ENCODE measurements at places on chromosomes 16 and 17.
A peak's percentile ranks its signal among the peaks of the same experiment; 100 is the strongest.

GRCh38 chr17:37608351-37609169 is 658 bp downstream of the SYNRG start:
- peak; percentile 20 for DNase-seq

GRCh38 chr17:63082952-63083351 is 116.9 kb downstream of the TANC2 start:
- DNase-seq, result no peak

- DNase-seq, result no peak
These were observed 26.7 kb downstream of the HIC1 start for GRCh38 chr17:2081564-2081963.

GRCh38 chr17:67506966-67507365 is 129.9 kb downstream of the PITPNC1 start:
- no peak for DNase-seq

GRCh38 chr16:10130538-10130937 is 51.7 kb downstream of the GRIN2A start:
- no peak for DNase-seq

DNA sequence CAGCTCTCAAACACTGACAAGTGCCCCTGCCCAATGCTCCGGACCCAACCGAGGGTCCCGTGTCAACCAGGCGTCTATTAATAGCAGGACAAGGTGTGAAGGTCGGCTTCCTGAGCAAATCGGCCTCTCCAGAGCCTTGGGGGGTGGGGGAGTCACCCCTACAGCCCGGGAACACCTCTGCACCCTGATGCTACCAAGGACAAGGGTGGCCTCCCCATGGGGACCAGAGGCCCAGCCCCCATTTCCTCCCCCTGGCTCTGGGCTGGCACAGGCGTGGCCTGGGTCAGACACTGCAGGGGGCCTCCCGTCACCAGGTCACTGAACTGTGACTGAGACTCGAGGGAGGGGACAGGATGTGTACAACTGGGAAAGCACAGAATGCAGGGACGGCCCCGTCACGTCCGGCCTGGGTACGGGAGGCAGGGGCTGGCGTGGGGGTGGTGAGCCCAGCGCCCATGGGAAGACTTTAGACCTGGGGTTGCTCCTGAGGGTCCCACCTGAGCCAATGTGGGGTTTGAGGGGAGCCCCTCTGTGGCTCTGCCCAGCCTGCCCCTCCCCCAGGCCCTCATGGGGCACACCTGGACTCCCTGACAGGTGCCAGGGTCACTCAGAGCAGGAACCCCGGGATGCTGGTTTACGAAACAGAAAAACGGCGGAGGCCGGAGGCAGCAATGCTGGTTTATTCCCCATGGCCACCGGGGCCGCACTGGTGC is 579 bp upstream of the CYBA start:
- no peak for DNase-seq

- DNase-seq, result no peak
These were observed 45.3 kb downstream of the BRD7 start for GRCh38 chr16:50323335-50324011.

- no peak for DNase-seq
These were observed 16.1 kb upstream of the ADAMTS18 start for GRCh38 chr16:77450790-77451487.

DNA sequence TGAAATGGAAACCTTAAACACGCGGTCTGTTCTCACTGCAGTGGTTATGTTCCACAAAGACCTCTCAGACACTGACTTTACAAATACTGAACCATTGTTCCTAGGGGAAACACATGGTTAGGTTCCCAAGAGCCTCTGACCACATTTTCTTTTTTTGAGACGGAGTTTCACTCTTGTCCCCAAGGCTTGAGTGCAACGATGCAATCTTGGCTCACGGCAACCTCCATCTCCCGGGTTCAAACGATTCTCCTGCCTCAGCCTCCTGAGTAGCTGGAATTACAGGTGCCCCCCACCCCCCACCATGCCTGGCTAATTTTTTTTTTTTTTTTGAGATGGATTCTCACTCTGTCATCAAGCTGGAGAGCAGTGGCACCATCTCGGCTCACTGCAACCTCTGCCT is 179.7 kb downstream of the RBFOX3 start:
- no peak for DNase-seq

- DNase-seq, result no peak
These were observed 99.7 kb downstream of the CYTH1 start for GRCh38 chr17:78682363-78682762.

- DNase-seq, result no peak
These were observed 85.3 kb upstream of the PLCG2 start for GRCh38 chr16:81693744-81694303.

GRCh38 chr17:39652587-39653315 is 12.4 kb upstream of the TCAP start:
- no peak for DNase-seq

- no peak for DNase-seq
These were observed 70.0 kb upstream of the TNRC6C start for GRCh38 chr17:77888242-77889134.

DNA sequence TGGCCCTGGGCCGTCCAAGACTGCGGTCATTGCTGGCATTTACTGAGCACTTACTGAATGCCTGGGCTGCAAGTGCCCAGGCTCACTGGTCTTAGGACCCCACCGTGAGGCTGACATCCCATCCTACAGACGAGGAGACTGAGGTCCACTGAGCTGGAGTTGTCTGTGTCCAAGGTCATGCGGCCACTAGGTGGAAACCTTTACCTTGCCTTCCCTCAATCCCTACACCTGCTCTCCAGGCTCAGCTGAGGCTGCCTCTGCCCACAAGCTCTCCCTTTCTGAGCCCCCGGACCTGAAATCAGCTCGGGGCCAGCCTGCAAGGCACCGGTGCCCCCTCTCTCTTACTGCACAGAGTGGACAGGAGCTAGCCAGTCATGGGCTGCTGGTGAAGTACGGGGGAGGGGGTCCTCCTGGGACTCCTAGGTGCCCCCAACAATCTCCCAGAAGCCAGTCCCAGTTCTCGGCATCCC is 1.5 kb downstream of the CASKIN1 start:
- peak; percentile 5 for DNase-seq

- no peak for DNase-seq
These were observed 133.3 kb downstream of the PARN start for GRCh38 chr16:14496786-14497185.

DNA sequence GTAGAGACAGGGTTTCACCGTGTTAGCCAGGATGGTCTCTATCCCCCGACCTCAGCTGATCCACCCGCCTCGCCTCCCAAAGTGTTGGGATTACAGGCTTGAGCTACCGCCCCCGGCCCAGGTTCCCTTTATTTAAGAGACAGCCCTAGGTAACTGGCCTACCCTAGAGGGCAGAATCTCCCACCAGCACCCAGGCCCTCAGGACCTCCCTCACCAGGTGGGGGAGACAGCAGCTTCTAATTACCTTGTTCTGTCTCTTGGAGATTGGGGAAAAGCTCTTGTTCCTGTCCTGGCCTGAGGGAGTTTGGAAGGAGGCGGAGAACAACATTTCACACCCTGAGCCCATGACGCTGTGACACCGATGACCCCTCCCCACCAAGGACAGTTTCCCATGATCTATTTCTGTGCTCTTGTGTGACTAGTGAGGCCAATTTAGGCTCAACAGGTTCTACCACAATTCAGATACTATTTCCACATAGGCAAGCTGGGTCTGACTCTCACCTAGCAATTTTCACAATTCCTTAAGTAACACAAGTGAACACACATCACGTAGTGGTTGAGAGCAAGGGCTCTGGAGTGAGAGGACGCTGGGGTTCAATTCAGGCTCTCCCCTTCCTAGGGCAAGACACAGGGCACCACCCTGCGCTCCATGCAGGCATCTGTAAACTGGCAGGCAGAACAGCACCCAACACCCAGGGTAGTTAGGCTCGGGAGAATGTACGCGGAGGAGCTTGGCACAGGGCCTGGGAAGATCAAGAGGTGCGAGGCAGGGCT is 20.4 kb downstream of the HDAC5 start:
- no peak for DNase-seq

GRCh38 chr17:19317359-19318095 is 45.0 kb downstream of the B9D1 start:
- no peak for DNase-seq

GRCh38 chr16:55283812-55284717 is 39.9 kb upstream of the IRX6 start:
- DNase-seq, result no peak

GRCh38 chr17:78231991-78232858 is 794 bp downstream of the TMEM235 start:
- no peak for DNase-seq

DNA sequence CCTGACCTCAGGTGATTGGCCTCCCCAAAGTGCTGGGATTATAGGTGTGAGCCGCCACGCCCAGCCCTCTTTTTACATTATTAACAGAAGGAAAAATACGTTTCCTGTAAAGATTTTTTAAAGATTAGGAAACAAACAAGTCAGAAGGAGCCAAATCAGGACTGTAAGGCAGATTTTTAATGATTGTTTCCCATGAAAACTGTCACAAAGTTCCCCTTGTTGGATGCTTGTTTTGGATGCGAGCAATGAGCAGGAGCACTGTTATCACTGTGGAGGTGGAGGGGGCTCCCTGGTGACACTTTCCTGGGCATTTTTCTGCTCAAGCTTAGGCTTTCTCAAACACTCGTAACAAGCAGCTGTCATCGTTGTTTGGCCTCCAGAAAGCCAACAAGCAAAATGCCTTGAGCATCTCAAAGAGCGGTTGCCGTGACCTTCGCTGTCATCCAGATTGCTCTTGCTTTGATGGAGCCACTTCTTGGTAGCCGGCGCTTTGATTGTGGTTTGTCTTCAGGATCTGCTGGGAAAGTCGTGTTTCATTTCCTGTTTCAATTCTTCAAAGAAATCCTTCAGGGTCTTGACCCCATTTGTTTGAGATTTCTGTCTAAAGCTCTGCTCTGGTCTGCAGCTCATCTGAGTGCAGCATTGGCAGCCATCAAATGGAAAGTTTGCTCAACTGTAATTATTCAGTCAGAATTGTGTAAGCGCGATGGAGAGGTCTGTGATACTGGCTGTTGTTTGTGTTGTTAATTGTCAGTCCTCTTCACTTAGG is 128.7 kb downstream of the RPTOR start:
- no peak for DNase-seq

GRCh38 chr17:34647511-34647910 is 68.1 kb downstream of the TMEM132E start:
- DNase-seq, result no peak

DNA sequence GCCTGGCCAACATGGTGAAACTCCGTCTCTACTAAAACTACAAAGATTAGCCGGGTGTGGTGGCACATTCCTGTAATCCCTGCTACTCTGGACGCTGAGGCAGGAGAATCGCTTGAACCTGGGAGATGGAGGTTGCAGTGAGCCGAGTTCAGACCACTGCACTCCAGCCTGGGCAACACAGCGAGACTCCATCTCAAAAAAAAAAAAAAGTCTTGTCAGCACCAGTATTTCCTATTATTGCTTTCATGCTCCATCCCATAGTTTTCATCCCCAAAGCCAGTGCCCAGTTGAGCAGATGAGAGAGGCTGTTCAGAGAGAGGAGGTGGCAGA is 58.4 kb downstream of the WDR45B start:
- DNase-seq, result no peak

- no peak for DNase-seq
These were observed 145.9 kb downstream of the CLEC16A start for GRCh38 chr16:11090232-11090631.

- DNase-seq, result no peak
These were observed 26.9 kb upstream of the ZNF750 start for GRCh38 chr17:82866590-82867191.

GRCh38 chr17:62627219-62627903 is at the start of gene MRC2:
MRC2 (plus strand) TSS chr17:62627670; CDS start chr17:62627803, 133 bp downstream.
- DNase-seq, result peak; percentile 79

DNA sequence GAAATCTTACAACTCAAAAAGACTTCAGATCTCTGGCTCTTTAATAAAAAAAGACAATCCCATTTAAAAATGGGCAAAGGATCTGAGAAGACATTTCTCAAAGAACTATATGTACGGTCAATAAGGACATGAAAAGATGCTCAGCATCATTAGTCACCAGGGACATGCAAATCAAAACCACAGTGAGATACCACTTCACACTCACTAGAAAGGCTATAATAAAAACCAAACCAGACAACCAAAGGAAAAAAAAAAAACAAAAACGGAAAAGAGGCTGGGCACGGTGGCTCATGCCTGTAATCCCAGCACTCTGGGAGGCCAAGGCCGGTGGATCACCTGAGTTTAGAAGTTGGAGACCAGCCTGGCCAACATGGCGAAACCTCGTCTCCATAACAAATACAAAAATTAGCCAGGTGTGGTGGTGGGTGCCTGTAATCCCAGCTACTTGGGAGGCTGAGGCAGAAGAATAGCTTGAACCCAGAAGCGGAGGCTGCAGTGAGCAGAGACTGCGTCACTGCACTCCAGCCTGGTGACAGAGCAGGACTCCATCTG is 1.7 kb upstream of the NPIPB7 start:
- no peak for DNase-seq

DNA sequence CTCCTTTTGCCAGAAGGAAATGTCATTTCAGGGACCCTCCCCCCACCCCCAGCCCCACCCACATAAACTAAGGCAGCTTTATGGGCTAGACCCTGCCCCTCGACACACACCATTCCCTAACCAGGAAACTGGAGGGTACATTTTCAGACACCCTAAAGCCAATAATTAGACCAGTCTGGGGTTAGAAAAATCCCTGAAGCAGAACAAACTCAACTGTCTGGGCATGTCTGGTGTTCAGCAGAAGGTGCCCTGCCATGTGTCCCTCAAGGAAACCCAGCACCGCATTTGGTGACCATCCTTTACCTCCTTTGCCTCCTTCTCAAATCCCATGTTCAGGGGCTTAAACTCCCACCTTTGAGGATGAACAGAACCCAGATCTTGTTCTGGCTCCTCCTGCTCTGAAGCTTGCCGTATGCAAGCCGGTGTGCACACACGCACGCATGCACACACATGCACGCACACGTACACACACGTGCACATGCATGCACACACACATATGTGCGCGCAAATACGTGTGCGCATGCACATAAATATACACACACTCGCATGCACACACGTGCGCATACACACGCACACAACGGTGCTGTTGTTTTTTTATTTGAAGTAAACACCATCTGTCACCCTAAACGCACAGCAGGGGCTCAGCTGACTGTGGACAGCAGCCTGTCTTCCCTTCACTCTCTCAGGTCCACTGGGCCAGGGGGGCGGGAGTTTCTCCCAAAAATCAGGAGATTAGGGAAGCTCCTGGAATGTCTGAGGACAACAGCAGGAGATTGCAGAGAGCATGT is 156.8 kb upstream of the TNRC6C start:
- no peak for DNase-seq

DNA sequence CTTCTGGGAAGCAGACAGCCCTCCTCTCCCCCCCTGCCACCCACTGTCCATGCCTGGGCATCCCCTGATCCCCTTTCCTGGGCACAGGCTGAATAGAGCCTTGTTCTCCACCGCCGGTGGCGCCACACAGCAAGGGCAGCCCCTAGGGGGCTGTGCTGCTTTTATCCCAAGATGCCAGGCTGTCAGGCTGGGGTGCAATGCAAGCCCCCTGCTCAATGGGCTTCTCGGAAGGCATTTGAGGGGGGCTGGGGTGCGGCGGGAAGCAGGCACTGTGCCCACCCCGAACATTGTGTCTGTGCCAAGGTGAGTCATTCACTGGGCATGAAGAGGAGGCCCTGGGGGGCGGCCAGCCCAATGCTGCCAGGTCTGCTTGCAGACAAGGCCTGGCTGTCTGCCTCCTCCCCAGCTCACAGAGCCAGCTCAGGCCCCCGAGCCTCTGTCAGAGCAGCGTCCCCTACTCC is 1.5 kb upstream of the GFAP start:
- no peak for DNase-seq

GRCh38 chr17:45680360-45680759 is 103.8 kb upstream of the CRHR1 start:
- no peak for DNase-seq

Data from GDM1 (cell line).